ENCODE measurements at places on chromosomes 1 and 21.

GRCh38 chr21:15732290-15732995 lies 2.7 kb downstream of the USP25 start:
- no peak for DNase-seq

GRCh38 chr1:54559771-54560231 lies 11.8 kb downstream of the ACOT11 start:
- DNase-seq, result no peak

DNA sequence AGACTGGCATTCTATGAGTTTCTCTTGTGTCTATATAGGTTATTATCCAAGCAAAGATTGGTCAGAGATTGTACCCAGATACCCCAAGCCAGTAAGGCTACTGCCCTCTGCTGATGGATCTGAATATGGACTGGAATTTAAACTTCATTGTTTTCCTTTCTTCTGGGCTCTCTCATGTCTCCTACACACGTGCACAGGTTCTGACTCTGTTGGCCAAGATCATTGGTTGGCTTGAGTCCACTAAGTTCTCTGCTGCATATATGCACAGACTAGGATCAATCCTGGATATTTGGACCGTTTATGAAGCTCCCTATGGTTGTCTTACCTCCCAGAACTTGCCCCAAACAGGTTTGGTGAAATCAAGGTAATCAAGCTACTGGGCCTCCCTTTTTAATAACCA lies 69.7 kb downstream of the CC2D1B start:
- DNase-seq, result no peak

DNA sequence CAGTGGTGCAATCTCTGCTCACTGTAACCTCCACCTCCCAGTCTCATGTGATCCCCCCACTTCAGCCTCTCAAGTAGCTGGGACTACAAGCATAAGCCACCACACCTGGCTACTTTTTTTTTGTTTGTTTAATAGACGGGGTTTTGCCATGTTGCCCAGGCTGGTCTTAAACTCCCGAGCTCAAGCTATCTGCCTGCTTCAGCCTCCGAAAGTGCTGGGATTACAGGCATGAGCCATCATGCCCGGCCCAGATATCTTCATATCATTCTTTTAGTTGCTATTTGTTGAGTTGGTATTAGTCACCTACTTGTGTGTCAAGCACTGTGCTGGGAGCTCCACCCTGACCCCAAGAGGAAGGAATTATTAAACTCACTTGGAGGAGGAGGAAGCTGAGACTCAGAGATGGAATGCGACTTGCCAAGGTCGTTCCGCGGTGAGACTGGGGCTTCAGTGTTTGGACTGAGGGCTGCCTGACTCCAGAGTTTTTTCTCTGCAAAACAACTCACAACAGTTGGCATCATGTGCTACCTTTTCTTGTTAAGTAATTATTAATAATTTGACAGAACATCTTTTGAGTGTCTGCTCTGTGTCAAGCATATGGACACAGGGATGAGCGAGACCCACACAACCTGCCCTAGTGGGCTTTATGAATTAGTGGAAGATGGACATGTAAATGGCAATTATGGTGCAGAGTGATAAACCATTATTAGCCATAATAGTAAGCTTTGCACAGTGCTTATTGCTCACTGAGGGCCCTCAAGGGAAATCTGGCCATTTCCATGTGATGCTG lies 132.0 kb downstream of the FOXD2 start:
- no peak for DNase-seq

GRCh38 chr21:39079617-39080016 lies 103.6 kb downstream of the PSMG1 start:
- DNase-seq, result no peak

GRCh38 chr1:247266053-247266452 lies 10.2 kb downstream of the VN1R5 start:
- no peak for DNase-seq
